Stimulated activated CD8-positive, alpha-beta memory T cell treated with anti-CD3 and anti-CD28 coated beads, Interleukin-4, amount 100 ng/mL, for 48 hours (primary cell): ENCODE measurements at places on chromosomes 4 and X.

DNA sequence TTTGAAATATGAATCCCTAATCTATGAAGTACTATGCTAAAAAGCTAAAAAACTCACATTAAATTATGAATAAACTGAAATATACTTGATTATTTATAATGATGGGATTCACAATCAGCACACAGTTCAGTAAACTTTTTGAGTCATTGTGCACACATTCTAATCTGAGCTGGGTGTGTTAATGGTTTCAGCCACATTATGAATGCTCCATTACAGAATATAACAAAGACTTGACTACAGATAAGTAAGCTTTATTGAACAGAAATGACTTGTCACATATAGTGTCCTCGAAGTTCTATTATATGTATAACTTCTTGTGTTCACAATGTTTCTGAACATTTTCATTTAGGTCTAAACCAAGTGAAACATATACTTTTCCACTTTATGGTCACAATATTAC lies 1649.9 kb upstream of the IGFBP7 start:
- no peak for DNase-seq

- no peak for DNase-seq
Observed at GRCh38 chr4:41888687-41889074, 46.5 kb upstream of the TMEM33 start.

DNA sequence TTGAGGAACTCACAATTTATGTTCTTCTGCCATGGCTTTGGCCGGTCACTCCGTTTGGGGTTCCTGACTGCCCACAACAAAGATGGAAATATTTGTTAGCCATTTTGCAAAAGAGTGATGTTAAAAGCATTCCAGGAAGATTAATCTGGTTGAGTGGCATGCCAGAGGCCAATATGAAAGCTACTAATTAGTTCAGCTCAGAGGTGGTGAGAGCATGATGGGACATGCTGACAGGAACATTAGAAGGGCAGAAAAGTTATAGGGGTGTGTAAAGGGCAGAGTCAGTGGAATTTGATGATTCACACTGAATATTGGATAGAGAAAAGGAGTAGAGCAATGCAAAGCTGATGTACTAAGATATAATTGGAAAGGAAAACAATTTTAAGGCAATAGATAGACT lies 94.4 kb downstream of the TLL1 start:
- no peak for DNase-seq

DNA sequence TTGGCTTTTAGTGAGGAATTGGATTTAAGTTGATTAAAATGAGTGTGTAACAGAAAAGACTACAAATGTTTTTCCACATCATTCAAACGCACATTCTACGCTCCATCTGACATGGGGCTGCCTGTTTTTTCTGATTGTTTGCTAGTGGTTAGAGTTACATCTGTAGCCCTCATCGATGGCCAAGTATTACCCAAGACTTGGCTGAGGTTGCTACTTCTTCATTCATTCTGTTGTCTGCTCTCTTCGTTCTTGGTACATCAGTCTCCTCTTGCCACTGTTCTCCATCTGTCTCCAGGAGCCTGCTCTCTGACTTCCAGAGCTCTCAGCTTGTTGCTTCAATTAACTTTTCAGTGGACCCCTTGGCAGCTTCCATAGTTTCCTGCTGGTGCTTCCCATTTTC lies 1844.6 kb upstream of the TENM3 start:
- no peak for DNase-seq

DNA sequence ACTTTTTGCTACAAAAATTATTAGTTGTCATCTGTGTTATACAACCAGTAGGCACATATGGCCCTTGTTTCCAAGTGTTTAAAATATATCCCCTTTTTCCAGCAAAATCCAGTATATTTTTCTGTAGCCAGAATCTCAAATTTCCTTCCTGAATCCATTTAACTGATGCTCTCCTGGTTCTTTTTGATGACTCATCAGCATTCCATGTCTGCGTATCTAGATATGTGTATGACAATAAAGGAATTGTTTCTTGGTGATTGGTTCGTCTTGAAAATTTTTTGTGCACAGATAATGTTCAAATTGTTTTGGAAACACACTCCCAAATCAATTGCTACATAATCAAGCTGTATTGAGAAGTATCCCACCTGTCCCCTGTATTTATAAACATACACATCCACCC lies 98.3 kb downstream of the ITM2A start:
- DNase-seq = no peak
